Lower leg skin (tissue), 4 donors: ENCODE measurements at places on chromosomes 12 and 14.

GRCh38 chr12:49903700-49904423 lies at the start of gene FAIM2:
Gene FAIM2 (minus strand): TSS chr12:49903900. CDS start chr12:49903792, 108 bp downstream.
- no peak for DNase-seq

GRCh38 chr12:76909290-76909689 lies 30.5 kb upstream of the CSRP2 start:
- DNase-seq, result no peak

DNA sequence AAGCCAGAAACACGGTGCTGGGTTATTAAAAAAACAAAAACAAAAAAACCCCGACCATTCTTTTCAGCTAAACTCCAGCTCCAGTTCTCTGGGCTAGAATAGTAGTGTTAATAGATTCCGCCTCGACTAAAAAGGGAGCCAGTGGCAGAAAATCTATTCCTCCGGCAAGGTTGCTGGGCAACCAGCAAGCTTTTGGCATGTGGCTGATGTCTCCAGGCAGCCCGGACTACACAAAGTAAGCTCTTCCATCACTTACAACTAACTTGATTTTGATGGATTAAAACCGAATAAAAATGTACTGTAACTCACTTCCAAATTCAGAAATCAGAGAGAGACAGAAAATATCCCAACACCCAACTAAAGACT lies 126.4 kb upstream of the FOXN3 start:
- no peak for DNase-seq

DNA sequence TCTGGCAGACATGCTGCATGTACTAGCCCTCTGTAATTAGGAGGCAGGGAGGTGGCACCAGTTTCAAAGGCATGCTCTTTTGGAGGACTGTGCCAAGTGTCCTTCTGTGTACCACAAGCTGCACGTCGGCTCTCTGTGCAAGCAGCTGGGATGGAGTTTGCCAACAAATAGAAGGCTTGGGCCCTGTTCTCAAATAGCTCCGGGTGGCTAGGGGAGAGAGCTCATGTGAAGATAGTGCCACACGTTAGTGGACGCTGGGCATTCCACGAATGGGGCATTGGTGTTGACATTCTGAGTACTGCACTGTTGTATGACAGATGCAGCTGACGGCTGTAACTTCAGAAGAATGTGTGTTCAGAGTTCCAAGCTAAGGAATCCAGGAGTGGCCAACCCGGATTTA lies 4.4 kb downstream of the AACS start:
- DNase-seq, result no peak

DNA sequence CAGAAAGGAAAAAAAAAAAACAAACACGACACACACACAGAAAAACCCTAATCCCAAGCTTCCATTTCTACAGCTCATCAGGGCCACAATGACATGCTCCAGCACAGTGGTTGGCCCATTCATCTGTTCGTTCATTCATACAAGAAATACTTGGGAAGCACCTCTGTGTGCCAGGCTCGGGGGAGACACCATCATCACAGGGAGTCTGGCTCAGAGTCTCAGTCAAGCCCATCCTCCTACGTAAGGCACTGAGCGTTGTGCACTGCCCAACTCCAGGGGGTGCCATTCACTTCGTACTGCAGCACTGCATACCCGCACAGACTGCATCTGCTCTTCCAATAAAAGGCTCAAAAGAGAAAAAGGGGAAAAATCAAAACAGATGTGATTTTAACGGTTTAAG lies 15.3 kb downstream of the VPS37B start:
- DNase-seq, result no peak

- DNase-seq, result no peak
These were observed 736.4 kb upstream of the LRFN5 start for GRCh38 chr14:40870252-40870651.

DNA sequence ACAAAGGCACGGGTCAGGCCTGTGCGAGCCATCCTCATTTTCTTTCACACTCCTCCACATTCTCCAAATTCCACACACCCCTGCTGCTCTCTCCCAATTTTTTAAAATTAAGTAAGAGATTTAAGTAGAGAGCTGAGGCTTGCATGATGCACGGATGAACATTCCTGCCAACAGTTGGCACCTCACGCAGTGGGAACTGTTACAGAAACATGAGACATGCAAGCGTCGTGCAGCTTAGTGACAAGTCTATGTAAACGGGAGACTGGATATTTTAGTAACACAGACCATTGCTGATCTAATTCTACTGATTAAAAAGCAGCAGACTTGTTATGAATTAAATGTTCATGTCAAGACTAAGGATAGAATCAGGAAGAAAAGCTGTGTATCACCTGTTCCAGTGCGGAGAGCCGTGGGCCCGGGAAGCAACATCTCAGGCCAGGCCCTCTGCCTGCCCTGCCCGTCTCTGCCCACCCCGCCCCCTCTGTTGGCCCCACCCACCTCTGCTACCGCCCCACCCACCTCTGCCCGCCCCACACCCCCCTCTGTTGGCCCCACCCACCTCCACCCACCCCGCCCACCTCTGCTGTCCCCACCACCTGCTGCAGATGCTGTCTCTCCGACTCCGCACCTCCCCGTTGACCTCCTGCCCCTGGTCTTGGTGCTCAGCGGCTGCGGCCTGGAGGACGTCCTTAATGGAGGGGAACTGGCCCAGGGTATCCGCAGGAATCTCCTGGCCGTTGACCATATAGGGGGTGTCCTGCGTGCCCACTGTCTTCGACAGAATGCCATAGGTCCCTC lies 21.2 kb downstream of the GOLGA3 start:
- no peak for DNase-seq

DNA sequence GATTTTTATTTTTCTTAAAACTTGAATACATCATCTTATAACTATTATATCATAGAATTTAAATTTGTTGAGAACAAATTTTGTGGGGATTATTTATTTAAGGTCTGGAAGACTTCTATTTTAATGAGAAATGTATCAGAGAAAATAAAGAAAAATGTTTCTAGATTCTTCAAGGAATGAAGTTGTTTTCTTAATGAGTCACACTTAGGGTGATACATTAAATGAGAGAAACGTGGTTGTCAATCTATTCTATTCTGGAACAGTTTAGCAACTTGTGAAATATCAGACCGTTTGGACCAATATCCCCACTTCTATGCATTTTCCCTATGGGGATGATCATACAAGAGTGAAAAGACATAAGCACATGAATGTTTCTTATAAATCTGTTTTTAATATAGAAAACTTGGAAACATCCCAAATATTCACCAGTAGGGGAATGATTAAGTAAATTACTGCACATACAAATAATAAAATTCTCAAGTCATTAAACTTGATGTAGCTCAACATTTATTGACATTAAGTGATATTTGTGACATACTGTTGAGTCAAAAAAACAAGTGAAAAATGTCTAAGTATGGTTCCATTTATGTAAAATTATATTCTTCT lies 88.5 kb downstream of the E2F7 start:
- no peak for DNase-seq

GRCh38 chr12:75489613-75490210 lies 9.2 kb downstream of the GLIPR1 start:
- DNase-seq, result no peak

DNA sequence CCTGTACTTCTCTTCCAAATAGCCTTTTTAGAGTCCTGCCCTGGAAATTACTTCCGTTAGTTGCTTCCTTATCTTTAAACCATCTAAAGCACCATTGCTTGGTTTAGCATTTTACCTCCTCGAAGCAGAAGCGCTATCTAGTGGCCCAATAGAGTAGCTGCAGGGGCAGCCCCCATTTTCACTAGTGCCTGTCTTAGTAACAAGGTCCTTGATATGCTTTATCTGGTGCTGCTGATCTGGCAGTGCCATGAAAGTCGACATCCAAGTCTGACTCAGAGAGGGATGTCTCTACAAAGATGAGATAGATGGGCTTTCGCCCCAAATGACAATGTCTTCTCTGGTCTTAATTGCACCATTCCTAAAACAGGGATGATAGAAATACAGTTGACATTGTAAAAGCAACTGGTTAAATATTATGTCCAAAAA lies 25.0 kb upstream of the CIT start:
- no peak for DNase-seq

- DNase-seq, result no peak
These were observed 243.7 kb downstream of the DACT1 start for GRCh38 chr14:58881433-58881832.

- DNase-seq, result no peak
These were observed 142.6 kb downstream of the MIPOL1 start for GRCh38 chr14:37340353-37340752.

- DNase-seq, result no peak
These were observed 22.7 kb upstream of the SRGAP1 start for GRCh38 chr12:63821781-63822251.

DNA sequence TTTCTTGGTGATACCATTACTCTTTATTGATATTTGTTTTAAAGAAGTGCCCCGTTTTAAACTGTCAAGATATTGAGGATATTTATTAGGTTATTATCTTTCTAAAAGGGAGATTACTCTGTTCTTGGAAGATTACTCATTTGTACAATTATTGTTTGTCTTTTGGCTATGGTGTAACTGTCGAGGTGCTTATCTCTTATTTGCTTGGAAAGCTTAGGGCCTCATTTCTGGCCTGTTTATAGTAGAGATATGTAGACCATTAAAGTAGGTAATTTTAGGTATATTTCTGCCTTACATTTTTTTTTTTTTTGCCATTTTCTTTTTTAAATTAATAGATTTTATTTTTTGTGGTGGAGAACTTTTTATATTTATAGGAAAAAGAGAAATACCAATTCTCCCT lies 74.2 kb downstream of the KTN1 start:
- no peak for DNase-seq

DNA sequence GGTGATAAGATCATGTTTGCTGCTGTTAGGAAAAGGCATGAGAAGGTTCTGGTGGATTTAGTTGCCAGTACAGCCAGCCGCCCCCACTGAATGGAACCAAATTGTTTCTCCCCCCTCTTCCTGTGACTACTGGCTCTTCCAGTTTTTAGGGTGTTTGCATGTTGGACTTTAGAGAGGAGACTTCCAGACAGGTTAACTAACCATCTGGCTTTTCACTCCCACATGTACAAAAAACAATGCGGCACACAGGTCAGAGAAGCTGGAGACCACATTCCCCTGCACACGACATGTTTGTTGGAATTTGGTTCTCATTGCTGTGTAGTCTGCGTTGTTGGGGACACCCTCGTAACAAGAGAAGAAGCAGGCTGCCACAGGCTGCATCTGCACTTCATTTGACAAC lies 103.9 kb upstream of the TMEM132C start:
- DNase-seq, result no peak

GRCh38 chr14:94491511-94491910 lies 15.5 kb upstream of the SERPINA9 start:
- DNase-seq, result no peak

DNA sequence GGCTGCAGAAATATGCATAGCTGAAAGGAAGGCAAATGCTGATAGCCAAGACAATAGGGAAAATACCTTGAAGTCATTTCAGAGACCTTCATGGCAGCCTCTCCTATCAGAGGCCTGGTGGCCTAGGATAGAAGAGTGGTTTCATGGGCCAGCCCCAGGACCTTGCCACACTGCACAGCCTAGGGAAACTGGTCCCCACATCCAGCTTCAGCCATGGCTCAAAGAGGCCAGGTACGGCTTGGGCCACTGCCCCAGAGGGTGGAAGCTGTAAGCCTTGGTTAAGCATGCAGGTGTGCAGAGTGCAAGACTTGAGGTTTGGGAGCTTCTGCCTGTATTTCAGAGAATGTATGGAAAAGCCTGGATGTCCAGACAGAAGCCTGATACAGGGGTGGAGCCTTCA lies 101.0 kb upstream of the KITLG start:
- DNase-seq, result no peak

- DNase-seq, result no peak
These were observed 56.1 kb upstream of the FUT8 start for GRCh38 chr14:65356327-65356836.

DNA sequence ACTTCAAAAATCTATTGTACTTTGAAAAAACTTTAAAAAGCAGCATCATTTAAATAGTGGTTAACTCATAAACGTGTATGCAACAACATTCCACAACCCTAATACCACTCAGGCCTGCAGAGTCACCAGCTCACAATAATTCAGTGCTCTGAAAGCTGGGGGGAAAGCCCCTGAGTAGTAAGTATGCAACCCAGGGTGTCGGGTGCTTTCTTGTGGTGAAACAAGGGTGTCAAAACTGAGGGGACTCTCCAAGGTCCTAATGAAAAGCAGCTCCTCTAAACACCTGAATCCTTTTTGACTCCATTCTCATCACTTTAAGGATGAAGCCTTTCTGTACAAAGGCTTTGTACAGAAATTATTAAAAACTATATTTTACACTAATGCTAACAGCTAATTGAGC lies 33.7 kb downstream of the FGFR1OP2 start:
- DNase-seq, result no peak

DNA sequence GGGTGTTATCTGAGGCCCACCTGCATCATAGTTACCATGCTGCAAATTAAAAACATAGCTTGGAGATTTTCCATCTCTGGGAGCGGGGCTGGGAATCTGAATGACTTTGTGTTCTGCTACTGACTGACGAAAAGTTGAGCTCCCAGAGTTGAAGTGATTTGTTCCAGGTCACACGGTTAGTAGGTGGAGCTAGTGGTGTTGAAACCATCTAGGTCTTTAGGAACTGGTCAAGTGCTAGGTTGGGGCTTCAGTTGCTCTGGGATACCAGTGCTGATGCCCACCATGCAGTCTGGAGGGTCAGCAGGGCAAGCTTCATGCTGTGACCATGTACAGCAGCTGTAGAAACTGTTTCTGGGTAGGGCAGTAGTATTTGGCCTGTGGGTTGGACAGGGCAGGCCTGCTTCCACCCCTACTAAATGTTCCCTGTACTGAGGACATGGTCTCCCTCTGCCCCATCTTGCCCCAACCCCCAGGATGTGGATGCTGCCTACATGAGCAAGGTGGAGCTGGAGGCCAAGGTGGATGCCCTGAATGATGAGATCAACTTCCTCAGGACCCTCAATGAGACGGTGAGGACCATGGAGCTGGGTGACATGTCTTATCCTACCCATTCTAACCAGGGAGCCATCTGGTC lies 5.3 kb downstream of the KRT7 start:
- no peak for DNase-seq

DNA sequence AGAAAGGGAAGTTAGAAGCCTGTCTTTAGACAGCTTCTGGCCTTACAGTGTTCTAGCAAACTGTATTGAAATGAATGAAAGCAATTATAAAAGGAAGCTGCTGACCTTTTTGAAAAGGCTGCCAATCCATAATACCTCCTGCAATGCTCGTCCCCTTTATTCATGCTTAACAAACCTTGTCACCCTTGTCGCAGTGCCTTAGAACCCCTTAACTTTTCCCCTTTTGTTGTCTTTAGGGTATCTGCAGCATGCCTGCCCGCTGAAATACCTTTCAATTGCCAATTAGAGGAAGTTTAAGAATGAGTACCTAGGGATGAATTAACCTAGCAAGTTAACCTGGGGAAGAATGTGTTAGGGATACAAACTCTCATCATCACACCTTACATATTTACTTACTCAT lies 731.2 kb downstream of the RERGL start:
- DNase-seq, result no peak

DNA sequence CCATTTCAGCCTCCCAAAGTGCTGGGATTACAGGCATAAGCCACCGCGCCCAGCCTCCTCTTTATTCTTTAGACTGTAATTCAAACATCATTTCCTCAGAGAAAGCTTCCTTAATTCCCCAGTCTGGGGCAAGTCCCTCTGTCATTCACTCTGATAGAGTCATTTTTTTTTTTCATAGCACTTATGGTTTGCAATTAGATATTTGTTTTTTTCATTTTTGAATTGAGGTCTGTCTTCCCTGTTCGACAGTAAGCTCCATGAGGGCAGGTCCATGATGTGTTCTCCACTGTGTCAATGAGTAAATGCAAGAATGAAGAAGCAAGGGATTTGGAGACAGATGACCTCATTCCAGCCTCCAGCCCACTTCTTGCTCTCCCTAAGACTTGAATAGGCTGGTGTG lies 12.1 kb downstream of the ASIC1 start:
- no peak for DNase-seq
